ENCODE measurements at places on chromosomes 7 and 10.

DNA sequence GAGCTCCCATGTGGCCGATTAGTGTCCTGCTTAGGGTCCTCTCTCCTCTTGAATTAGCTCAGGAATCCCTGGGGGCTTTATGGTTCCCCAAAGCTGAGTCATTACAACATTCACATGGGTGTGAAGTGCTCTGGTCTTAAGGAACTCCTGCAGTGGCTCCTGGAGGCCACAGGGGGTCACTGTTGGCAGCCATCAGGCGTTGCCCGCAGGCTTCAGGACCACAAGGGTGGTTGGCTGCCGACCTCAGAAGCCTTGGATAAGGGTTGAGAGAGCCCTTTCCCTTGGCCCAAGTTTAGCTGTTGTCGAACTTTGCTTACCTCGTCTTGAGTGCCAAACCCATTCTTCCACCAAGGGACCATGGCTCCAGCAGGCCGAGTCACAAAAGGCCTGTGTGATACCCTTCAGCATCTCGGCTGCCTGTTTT, 61.7 kb downstream of the SH2D4B start:
- DNase-seq = no peak

DNA sequence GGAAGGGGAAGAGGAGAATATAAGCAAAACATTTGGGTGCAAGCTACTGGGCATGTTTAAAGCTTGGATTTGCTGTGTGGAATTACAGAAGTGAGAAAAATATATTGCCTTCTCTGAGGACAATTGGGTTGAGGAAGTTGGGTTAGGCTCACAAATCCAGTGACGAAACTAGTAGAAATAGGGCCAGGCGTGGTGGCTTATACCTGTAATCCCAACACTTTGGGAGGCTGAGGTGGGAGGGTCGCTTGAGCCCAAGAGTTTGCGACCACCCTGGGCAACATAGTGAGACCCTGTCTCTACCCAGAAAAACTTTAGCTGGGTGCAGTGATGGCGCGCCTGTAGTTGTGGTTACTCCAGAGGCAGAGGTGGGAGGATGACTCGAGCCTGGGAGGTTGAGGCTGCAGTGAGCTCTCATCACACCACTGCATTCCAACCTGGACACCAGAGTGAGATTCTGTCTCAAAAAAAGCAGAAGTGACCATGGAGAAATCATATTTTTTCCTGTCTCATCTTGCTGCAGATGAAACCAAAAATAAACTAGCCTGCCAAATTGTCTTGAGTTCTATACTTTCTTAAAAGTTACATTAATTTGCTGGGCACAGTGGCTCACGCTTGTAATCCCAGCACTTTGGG, 22.4 kb downstream of the NRBF2 start:
- DNase-seq = no peak

DNA sequence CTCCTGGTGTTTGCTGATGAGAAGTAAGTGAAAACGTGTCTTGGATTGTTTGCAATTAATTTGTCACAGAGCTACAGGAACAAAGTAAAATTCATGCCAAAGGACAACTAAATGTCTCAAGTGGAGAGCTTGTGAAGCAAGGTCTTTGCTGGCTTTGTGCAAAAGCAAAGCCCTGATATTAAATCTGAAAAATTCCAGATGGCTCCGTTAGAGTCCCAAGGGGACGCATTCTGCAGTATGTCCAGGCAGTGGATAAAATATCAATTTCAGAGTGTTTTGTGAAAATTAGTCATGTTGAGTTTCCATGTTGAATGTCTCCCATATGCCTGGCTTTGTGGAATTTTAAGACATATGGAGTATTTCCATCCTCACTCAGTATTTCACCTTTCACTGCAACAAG, 102.5 kb upstream of the PTN start:
- DNase-seq = no peak

DNA sequence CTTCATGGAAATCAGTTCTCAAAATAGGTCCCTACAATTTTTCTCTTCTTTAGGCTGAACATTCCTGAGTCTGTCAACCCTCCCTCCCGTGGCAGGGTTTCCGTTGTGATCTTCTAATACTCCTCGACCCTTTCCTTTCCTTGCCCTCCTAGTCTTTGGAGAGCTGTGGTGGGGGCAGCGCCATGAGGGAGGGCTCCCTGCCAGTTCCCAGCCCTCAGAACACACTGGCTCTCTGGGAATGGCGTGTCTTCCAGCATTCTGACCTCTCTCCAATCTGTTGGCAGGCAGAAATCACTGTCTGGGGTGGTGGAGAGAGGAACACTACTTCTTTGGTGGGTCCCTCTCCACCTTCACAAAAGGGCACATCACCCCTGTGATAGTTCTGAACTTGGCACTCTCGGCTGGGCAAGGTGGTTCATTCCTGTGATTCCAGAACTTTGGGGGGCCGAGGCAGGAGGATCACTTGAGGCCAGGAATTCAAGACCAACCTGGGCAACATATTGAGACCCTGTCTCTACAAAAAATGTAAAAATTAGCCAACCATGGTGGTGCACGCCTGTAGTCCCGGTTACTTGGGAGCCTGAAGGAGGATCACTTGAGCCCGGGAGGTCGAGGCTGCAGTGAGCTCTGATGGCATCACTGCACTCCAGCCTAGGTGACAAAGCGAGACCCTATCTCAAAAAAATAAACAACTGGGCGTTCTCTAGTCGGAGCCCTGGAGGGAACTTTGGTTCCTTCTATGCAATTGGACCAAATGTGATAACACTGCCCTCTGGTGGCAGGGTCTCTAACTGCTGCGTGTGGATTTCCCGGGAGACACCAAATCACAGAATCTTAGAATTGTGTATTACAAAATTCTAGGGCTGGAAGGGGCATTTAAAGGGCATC, 13.1 kb upstream of the ARPC1A start:
- peak; percentile 26 for DNase-seq

DNA sequence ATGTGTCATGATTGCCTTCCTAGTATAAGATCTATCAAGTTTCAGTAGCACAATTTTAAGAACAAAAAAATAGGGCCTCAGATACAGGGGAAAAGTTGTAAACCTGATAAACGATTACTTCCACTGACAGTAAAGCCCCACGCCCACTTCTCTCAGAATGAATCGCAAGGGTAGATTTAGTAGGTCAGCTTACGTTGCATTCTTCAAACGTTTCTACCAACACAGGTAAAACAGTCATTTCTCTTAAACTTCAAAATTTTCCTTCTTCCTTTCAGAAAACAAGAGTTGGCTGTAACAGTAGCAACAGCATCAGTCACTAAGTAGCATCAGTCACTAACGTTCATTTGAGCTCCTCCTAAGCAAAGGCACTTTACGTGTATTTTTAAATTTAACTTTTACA, 221.5 kb downstream of the ADAM12 start:
- no peak for DNase-seq

- DNase-seq = no peak
These were observed 127.7 kb upstream of the AOAH start for GRCh38 chr7:36852017-36852416.

DNA sequence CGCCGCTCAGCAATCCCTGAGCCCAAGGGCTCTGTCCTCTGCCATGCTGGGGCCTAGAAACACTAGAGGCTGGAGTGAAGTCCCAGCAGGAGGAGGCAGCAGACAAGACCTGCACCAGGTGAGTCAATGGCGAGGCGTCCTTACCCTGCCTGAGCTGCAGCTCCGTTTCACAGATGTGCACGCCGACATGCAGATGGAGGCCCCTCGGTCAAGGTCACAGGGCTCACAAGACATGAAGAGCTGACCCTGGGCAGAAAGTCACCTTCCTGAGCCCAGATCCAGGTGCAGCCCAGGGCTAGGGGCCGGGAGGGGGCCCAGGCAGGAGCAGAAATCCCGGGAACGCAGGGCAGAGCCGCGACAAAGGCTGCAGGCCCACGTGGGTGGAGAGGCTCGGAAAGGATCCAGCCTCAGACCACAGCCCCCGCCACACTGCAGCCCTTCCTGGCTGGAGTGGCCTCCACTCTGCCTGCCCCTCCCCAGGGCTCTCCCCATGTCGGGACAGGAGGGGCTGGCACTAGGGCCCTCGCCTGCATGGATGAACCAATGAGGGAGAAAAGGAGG, 23.8 kb downstream of the PDGFA start:
- DNase-seq = no peak

GRCh38 chr10:35388682-35389081, 52.4 kb downstream of the CCNY start:
- no peak for DNase-seq

DNA sequence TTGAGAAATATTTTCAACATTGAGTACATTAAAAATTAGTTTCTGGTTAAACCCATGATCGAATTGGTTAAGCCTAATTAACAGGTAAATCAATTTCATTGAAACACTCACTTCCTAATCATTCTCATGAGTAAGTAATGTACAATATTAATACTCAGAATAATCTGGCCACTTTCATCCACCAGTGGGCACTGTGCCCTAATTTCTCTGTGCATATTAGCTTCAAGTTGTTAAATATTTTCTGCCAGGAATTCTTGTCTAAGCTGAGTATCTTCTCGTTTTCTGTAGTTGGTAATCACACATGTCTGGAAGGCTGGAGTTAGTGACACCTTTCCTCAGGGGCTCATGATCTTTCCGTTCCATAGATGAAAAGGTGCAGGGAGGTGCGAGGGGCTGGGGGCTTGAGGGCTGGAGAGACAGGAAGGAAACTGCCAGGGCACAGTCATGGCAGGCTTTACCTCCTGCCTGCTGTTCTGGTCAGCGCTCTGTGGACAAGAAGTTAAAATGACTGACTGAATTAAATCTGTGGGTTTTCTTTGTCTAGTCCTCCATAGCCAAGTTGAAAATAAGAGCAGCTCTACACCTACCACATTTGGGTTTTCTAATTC, 71.9 kb downstream of the WIPF3 start:
- no peak for DNase-seq

- DNase-seq = no peak
These were observed 71.7 kb upstream of the TMEM106B start for GRCh38 chr7:12139416-12139815.

GRCh38 chr10:62075912-62076311, 174.4 kb downstream of the ARID5B start:
- no peak for DNase-seq

GRCh38 chr10:129424978-129425377, 42.1 kb upstream of the MGMT start:
- no peak for DNase-seq

- DNase-seq = no peak
These were observed 20.0 kb downstream of the KCNK18 start for GRCh38 chr10:117217196-117217761.

DNA sequence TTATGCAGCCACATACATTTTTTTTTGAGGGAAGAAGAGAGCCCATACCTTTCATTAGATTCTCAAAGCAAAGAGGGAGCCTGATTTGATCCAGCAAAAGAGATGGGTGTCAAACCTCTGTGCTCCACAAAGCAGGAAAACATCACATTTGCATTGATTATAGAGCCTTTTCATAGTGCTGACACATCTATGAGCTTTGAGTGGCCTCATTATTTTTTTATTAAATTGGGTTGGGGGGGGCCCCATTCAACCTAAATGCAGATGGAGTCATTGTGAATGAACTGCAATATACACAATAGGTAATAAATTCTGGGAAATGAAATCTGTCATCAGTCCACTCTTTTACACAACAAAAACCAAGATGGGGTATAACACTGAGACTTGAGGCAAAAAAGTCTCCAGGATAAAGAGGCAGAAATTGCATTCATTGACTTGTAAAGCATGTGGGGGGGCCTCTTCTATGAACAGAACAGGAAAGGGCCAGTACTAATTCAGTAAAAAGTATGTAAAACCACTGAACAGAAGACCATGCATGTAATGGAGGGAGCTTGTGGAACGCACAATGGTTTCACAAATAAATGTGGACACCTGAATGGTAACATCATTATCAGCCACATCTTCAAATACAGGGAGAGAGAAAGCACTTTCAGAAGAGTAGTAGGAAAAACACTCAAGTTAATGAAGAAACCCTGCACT, 17.7 kb upstream of the ASB4 start:
- DNase-seq = no peak

GRCh38 chr10:126373147-126373546, 15.1 kb downstream of the ADAM12 start:
- no peak for DNase-seq

DNA sequence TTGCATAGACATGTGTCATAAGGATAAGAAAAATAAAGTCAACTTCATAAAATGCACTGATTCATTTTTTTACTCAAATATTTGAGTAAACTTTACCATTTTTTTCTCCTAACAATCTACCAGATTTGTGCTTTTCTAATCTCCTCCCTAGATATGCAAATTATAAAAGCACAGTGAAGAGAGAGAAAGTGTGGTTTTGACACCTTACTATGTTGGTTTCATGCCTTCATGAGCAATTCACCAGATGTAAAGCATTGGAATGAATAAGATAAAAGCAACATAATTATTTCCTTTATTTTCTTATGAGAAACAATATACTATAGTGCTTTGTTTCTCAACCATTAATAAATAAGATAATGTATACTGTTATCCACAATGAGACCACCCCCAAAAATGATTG, 432.5 kb upstream of the PCDH15 start:
- no peak for DNase-seq

DNA sequence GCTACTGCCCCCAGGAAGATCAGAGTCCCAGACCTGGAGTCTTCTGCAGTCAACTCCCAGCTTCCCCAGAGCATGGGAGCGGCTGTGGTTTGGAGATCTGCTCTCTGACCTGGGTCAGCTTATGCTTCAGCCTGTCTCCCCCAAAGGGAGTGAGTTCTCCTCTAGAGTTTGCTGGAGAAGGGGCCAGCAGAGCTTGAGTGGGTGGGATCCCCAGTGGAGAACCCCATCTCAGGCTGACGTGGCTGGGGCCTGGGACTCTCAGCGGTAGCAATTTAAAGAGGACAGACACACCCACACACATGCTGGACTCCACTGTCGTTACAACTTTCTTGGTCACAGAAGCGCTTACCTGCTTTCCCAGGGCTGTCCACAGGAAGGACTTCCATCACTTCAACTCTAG, 6.3 kb downstream of the UNC5B start:
- no peak for DNase-seq

GRCh38 chr7:47725031-47725780, 143.3 kb upstream of the TNS3 start:
- no peak for DNase-seq
